ENCODE measurements at places on chromosomes 1 and 21.

- DNase-seq = no peak
These were observed 22.8 kb upstream of the LBR start for GRCh38 chr1:225450491-225451191.

DNA sequence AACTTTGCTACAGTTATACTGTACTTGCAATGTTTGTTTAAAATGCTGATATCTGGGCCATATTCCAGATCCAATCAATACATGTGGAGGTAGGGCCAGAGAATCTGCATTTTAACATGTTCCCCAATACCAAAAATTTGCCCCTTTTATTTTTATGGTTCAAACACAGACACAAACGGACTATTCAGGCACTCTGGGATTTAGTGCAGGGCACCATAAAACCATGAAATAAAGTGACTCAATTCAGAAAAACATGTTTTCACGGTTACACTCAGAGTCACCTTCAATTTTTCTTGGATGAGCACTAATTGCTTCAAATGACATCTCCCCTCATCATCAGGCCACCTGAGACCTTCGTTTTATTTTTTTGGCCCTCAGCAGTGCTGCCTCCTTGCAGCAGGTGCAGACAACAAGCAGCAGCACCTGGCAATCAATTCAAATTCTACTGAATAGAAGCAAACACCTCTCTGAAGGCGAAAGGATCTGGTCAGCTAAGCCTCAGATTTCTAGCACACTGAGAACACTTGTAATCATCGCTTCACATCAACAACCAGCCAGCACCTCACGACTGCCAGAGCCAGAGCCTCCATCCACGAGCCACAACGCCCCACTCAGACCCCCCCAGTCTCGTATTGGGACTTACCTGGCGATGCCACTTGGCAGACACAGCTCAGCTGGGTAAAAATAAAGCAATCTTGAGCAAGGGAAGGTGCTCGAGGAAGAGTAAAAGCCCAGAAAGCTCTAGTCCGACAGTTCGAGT is 1.1 kb downstream of the ERO1B start:
- DNase-seq = peak; percentile 17

DNA sequence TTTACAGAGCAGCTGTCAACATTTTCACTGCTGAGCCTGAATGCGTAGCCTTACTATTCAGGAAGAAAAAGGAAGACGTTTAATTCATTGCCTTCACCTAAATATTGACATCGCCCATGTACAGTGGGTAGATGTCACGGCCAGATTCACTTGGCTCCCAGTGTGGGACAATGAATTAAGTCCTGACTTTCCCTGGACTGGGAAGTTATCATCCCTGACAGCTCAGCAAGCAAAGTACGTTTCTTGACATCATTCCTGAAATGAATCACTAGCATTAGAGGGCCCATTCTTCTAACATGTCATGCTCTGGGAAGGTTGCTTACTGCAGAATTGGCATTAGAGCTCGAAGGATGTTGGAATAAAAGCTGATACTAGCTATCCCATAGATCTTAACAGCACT is 37.8 kb downstream of the LRRC53 start:
- no peak for DNase-seq

DNA sequence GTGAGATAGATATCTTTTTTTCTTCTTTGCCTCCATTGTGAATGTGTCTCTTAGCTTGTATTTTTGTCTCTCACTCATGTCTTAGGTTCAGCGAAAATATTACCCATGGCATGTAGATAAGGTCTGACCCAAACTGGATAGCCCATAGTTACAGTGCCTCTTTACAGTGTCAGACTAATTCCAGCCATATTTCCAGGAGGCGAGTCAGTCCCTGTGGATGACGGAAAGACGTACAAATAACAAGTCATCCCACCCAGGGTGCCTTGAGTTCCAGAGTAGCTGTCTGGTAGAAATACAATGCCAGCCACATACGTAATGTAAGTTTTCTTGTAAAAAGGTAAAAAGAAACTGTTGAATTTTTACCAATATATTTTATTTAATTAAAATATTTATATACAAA is 157.3 kb downstream of the ZNF281 start:
- no peak for DNase-seq

GRCh38 chr1:1264026-1264425 is 9.6 kb downstream of the UBE2J2 start:
- no peak for DNase-seq
